NCI-H187 (cell line): ENCODE measurements at places on chromosomes 6 and 20.

DNA sequence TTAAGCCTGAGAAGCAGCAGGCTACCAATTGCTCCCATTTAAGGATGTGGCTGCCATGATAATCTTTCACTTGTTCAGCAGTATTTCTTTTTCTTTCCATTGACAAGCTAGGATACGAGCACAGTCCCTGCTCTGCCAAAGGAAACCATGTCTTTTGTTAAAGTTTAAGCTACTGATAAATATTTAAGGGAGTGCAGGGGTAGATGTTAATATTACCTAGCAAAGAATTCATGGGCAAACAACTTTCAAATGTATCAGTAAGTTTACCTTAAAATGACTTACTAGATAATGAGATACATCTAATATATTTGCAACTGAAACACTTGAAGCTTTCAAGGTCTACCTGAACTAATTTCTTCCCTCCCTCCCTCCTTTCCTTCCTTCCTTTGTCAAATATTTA is 77.3 kb downstream of the OPN5 start:
- no peak for DNase-seq

GRCh38 chr6:5300206-5300764 is 39.0 kb downstream of the FARS2 start:
- no peak for DNase-seq

DNA sequence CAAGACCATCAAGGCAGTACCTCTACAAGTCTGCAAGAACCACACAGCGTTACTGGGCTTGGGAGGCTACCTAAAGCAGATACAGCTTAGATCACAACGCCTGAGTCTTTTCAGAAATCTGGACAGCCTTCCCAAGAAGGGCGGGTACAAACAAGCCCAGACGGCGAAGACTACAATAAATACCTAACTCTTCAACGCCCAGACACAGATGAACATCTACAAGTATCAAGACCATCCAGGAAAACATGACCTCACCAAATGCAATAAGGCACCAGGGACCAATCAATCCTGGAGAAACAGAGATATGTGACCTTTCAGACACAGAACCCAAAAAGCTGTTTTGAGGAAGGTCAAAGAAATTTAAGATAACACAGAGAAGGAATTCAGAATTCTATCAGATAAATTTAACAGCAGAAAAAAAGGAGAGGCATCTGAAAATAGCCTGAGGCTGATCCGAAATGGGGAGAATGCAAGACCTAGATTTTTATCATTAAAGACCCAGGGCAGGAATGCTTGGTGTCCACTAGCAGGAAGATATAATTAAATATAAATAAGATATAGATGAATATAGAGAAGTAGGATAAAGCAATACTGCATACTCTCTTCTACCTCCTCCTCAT is 131.7 kb upstream of the COL21A1 start:
- DNase-seq, result no peak

DNA sequence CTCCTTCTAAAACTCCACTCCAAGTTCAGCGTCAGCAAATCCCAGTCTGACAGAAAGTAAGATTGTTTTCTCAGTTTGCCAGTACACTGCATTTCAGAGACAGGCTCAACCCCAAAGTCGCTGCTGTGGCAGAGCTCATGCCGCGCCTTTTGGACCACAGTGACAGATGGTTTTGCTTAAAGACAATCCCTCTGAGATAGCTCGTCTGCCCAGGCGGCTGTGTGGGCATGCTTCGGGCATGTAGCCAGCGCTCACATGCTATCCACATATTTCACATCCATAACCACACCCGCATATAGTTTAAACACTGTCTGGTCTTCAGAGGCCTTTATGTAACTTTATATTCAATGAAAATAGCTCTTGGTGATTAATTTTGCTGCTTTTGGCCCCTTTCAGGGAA is 14.7 kb upstream of the PXDC1 start:
- no peak for DNase-seq

DNA sequence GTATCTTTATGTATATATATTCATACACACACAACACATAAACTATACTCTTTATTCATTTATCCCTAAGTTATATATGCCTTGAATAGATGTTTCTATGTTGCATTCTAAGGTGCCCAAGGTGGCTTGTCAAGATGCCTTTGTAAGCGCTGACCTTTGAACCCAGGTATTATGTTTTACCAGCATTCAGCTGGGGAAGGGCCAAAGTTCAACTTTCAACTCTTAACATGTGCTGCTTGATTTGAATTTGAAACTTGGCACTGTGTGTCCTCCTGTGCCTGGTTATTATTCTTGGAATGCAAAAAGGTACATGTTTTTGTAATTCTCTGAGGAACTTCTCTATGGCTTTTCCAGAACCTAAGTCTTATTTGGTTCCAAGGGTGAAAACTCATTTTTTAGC is 146.5 kb downstream of the EDN1 start:
- DNase-seq, result no peak
